ENCODE measurements at places on chromosomes 6 and 20.

DNA sequence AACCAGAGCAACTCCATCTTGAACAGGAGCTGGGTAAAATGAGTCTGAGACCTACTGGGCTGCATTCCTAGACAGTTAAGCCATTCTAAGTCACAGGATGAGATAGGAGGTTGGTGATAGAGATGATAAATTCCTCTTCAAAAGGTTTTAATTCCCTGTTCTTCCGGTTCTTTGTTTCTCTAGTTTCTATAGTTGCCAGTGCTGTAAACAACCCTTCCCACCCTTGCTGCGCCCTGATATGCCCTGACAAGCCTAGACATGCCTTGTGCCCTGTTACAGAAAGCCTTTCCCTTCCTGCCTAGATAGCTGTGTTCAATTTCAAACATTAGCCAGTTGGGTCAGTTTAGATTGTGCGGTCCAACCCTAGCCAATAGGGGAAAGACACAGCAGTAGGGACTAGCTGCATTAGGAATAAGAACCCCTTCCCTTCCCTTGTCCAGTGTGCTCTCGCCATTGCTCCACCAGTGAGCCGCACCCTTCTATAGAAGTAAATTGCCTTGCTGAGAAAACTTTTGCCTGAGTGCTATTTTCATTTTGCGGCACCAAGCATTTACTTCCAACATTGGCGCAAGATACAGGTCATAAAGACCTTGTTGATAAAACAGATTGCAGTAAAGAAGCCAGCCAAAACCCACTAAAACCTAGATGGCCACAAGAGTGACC, 52.5 kb upstream of the CCN2 start:
- DNase-seq, result no peak

DNA sequence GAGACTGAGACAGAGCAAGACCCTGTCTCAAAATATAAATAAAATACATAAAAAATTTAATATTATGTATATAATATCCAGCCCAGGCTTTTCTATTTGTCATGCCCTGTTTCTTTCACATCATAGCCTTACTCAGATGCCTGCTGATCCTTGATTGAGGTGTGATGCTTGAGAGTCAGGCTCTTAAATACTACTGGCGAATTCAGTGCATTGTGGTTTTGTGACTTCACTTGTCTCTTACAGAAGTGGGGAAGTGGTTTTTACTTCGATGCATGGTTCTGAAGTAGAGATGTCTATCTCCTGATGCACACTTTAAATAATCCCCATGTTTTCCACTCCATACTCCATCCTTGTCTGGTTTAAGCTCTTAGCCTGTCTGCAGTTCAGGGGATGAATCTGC, 29.1 kb downstream of the ASXL1 start:
- no peak for DNase-seq

- peak; percentile 28 for DNase-seq
These were observed 2.1 kb downstream of the WFDC8 start for GRCh38 chr20:45576995-45577394.

- DNase-seq, result no peak
These were observed 77.1 kb upstream of the RNF217 start for GRCh38 chr6:124885171-124885570.

DNA sequence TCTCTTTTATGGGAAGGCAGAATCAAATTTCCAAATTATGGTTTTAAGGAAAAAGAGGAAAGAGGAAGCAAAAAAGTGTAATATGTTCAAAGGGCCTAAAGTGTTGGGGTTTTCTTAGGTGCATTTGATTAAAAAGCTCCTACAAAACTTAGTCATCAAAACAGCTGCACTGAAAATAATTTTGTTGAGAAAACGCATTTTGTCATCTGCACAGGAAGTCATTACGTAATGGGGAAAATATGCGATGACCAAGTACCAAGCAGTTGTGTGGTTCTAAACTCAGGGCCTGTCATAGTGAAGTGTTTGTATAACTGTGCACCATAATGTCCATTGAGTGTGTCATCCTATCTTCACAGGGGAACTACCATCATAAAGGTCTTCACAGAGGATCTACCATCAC, 15.6 kb downstream of the HAO1 start:
- DNase-seq, result peak; percentile 85

DNA sequence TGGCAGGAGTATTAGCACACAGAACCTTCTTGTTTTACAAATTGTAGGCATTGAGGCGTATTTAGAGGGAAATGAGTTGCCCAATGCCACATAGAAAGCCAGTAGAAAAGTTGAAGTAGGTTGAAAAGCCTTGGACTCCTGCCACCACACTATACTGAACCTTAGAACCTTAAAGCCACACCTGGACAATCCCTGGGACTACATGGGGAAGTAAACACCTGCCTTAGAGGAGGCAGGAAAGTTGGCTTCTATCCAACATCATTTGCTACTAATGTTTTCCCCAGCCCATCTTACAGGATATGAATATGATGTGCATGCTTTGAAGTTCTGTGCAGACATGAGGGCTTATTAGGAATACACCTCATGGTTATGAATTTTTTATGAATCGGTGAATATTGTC, 5.3 kb upstream of the EPPIN start:
- no peak for DNase-seq

DNA sequence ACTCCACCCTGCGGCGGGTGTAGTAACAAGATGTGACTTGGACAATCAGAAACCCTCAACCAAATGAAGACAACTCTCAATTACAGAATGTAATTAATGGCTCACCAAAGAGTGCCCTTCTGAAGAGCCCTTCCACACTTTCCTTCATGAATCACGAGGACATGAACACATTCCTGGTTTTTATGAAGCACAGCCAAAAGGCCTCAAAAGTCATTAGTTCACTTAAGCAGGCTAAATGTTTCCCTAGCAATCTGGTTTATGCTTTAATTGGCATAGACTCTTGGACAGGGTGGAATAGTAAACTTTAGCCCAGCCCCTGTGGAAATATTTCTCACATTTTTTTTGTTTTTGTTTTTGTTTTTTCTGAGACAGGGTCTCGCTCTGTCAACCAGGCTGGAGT, 20.5 kb downstream of the CPNE5 start:
- DNase-seq, result no peak

DNA sequence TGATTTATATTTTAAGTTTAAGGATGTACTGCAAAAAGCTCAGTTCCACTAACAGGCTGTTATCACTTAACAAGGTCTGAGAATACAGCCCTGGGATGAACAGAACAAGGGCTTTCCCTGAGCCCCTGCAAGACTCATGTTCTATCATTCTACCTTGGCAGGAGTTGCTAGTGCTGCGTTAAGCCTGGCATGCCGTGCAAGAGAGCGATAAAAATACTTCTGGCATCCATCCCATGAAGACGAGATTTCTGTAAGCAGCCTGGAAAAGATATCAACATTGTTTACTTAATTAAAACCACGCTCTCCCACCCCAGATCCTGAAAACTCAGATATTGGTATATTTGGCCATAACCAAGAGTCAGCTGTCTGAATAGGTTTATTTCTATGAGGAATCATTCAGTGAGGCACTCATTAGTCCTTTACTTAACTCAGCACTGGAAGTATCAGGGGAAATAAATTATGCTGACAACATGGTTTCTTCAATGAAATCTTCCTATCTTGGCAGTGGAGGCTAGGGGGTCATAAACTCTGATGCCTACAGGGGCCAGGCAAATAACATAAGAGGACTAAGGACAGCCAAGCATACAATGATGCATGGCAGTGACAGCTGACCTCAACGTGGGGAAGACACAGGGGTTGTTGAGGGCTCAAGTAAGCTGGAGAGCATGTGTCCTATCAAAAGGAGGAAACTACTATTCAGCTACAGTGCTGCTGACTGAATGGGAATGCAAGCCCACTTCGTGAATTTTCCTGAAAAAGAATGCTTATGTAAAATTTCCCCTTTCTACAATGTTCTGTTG, 37.6 kb upstream of the LYRM2 start:
- DNase-seq, result peak; percentile 82

GRCh38 chr6:124008988-124009765, 205.5 kb downstream of the NKAIN2 start:
- no peak for DNase-seq

DNA sequence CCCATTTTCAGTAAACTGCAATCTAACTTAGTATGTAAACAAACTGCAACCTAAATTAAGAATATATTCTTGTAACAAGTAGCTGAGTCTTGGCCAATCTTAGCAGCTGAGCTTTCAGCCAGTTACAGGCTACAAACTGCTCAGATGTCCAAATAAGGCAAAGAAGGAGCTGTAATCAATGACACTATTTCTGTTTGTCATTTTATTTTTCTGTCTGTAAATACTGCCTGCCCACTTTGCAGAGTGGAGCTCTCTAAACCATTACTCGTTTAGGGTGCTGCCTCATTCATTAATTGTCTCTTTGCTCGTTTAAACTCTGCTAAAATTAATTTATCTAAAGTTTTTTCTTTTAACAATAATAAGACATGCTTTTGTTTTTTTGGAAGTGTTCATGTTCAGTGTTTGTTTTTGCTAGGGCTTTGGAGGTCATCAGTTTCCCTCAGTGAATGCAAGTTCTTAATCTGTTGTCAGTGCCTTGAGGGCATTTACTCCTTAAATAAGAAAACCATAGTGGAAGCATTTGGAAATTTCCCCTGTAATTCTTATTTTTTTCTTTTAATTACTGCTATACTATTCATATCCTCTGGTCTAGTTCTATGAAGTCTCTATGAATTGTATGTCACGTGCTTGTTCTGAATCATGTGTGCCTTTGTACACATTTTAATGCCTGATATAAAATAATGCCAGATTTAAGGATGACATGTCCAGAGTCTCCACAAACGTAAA, 3.6 kb upstream of the PRL start:
- DNase-seq, result no peak

DNA sequence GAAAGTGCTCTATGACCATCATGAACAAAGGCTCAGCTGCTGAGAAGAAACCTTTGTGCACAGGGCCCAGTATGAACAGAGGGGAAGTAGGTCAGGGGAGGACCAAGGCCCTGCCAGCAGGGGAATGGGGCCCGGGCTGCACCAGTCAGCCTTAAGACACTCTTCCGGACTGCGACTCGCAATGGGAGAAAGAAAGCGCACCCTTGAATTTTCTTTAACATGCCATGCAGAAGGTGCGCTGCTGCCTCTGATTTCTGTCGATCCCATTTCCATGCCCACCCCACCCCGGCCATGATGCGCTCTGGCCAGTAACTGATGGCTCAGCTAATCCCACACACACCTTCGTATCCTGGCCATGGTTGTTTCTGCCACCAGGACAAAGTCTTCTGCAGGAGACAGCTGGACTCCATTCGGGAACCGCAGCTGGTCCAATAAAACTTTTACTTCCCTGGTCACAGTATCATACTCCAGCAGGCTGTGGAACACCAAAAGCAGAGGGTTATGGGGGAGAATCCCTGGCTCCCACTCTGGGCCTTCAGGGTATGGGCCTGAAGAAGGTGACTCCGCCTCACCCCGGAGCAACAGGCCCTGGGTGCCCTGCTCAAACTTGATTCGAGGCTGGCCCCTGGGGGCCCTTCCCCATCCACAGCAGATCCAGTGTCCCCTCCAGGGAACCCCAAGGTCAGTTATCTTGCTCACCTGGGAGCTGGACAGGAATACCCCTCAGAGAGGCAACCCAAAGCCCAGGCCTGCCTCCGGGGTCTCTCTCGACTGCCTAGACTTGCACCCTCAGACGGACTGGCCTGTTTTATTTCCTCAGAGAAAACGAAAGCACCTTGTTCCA, 20.3 kb downstream of the CST7 start:
- DNase-seq, result no peak

- DNase-seq, result no peak
These were observed 831.8 kb downstream of the EPHA7 start for GRCh38 chr6:92587525-92587924.

DNA sequence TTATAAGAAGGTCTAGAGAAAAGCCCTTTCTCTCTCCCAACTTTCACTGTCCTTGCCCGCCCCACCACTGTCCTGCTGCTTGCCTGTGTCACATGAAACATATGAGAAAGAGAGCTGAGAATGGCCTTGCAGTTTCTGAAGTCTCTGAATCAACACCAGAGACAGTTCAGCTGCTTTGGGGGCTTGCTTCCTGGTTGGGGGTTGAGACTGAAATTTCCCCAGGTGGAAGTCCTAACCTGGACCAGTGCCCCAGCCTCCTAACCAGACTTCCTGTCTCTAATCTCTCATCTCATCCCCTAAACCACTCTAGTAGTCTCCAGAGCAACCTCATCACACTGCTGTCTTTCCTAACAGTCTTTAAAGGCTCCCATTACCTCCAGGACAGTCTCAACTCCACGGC, 10.7 kb downstream of the TRAM2 start:
- DNase-seq, result no peak

GRCh38 chr20:59400708-59401107, 100.3 kb downstream of the EDN3 start:
- no peak for DNase-seq

DNA sequence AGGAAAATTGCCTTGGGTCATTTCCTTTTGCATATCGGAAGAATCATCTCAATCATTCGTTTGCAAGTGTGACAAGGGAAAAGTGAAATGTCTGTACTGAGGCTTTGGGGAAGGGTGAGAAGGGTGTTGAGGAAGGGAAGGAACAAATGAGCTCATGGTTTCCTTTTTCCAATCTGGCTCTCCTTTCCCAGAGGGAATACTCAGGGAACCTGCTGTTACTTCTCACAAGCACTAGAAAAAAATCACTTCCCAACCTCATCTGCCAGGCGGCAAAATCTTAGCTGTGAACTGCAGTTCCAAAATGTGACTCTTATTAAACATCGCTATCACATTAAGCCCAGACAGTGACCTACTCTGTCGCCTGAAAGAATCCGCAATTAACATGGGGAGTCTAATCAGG, 258.1 kb downstream of the ZNF217 start:
- DNase-seq, result no peak

DNA sequence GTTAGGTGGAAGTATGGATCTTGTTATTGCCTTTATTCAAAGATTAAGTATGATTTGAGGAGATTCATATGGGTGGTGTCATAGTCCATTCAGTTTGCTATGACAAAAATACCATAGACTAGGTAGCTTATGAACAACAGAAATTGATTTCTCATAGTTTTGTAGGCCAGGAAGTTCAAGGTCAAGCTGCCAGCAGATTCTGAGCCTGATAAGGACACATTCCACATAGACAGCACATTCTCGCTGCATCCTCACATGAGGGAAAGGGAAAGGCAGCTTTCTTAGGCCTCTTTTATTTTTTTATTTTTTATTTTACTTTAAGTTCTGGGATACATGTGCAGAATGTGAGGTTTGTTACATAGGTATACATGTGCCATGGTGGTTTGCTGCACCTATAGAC, 27.7 kb downstream of the ME1 start:
- no peak for DNase-seq

DNA sequence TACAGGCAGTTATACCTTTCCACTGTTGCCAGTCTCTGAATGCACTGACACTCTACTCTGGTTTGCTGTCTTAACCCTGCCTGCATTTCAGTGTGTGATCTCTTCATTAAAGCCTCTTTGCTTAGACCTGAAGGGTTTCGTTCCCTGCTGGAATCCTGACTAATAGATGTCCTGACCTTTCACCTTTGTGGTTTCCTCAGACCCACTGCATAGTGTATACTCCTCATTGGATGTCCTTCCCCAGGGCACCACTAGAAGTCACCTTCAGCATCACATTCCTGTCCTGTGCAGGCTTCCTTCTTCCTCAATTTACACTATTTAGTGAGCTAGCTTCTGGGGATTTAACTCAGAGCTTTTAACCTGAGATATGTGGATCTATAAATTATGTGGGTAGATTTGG, 120.6 kb downstream of the RCAN2 start:
- no peak for DNase-seq

Data from fibroblast of the aortic adventitia (primary cell).